ENCODE measurements at places on chromosomes 3 and 15.
A peak's percentile ranks its signal among the peaks of the same experiment; 100 is the strongest.

DNA sequence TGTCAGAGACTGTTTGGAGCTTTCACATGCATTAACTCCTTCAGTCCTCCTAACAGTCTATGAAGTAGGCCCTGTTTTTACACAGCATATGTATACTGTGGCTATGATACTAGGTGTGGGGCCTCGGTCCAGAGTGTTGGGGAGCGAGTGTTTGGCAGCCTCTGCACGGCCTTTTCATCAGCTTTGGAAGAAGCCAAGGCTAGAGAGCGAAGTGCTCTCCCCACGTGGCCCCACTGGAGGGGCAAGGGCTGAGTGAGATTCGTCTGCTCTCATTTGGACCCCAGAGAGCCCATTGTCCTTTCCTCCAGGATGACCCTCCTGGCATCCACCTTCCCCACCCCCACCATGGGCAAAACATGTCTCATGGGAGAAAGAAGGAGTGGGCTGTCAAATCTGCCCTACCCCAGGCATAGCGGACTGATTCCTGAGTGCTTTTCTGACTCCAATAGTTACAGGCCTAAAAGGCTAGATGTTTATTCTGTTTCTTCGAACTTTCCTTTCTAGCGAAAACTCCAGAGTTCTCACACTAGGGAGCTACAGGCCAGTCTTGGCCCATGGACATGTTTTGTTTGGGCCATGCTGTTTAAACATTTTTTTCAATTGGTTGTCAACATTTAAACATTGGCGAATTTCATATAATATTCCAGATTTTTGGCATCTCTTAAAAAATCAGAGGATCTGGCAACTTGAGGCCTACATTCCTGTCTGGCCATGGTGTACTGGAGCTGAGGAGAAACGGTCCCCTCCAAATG is 76.0 kb downstream of the EEFSEC start:
- DNase-seq = no peak

DNA sequence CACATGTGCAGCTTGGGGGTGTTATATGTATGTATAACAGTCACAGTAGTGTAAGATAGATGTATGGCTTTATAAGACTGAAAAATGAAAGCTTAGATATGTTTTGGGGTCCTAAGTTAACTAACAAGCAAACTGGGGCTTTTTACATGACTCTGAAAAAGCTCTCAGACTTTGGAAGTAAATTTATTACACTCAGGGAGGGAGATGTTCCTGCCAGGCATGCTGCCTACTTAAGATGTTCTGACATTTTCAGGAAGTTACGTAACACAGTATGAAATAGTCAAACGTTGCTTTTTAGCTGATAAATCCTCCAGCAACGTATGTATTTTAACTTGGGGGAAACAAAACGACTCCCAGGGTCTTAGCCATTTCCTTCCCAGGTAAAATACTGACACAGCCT is 1.7 kb upstream of the IFT57 start:
- DNase-seq = no peak

DNA sequence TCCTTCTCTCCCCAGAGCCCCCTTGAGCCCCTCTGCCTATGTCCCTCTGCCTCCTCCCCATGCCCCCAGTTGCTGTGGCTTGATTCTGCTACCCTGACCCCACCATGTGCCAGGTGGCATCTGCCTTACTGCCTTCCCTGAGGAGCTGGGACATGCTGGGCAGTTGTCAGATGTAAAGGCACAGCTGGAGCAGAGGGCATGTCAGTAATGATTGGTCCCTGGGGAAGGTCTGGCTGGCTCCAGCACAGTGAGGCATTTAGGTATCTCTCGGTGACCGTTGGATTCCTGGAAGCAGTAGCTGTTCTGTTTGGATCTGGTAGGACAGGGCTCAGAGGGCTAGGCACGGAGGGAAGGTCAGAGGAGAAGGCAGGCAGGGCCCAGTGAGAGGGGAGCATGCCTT is 3.5 kb upstream of the PPCDC start:
- no peak for DNase-seq

GRCh38 chr15:34339946-34340345 is 2.4 kb upstream of the SLC12A6 start:
- no peak for DNase-seq

GRCh38 chr3:127406309-127407025 is 118.6 kb upstream of the PRR20G start:
- DNase-seq = peak; percentile 44

DNA sequence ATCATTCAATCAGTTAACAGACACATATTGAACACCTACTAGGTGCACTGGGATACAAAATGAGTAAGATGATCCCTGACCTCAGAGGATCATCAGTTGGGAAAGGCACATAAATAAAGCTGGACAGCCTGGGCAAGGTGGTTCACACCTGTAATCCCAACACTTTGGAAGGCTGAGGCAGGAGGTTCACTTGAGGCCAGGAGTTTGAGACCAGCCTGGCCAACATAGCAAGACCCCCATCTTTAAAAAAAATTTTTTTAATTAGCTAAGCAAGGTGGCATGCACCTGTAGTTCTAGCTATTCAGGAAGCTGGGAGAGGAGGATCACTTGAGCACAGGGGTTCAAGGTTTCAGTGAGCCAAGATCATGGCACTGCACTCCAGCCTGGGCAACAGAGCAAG is 3.7 kb upstream of the KLHL24 start:
- DNase-seq = no peak

GRCh38 chr15:58566029-58566428 is 134.2 kb downstream of the LIPC start:
- no peak for DNase-seq

DNA sequence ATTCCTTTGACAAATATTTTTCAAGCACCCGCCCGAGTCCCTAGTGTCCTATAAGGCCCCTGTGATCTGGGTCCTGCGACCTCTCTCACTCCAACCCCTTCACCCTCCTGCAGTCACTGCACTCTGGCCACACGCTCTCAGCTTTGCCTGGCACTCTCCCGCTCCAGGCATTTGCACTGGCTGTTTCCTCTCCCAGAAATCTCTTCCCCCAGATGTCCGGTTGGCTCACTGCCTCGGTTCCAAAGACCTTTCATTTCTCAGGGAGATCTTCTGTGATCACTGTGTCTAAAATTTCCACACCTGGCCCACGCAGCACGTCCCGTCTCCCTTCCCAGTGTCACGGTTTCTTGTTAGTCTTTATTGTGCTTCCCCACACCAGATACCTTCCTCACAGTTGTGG is 97.4 kb downstream of the WNT7A start:
- DNase-seq = no peak

GRCh38 chr15:85588677-85589076 is 206.0 kb downstream of the KLHL25 start:
- DNase-seq = no peak

DNA sequence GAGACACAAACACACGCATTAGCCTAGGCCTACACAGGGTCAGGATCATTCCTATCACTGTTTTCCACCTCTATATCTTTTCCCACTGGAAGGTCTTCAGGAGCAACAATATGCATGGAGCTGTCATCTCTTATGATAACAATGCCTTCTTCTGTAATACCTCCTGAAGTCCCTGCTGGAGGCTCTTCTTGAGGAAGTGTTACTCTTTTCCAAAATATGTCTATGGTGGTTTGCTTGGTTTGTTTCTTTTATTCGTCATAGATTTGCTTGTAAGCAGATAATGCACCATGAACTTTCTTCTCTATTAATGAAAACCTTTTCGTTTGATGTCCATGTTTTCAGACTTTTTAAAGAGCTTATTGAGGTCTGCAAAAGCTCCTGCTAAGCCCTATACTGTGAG is 109.3 kb downstream of the GMPS start:
- no peak for DNase-seq

DNA sequence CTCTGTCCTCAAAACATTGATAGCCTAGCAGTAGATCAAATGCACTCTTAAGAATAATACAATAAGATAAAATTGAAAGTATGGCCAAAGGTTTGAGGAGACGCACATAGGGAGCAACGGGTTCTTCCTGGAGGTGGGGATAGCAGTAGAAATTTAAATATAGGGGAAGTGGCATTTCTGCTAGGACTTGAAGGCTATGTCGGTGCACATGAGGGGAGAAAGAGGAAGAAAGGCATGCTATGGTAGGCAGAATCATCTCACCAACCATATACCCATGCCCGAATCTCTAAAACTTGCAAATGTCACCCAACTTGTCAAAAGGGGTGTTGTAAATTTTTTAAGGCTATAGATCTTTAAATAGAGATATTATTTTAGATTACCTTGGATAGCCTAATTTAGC is 735.1 kb upstream of the LMCD1 start:
- DNase-seq = no peak

GRCh38 chr3:105758451-105758850 is 110.4 kb downstream of the CBLB start:
- DNase-seq = no peak

GRCh38 chr3:56763233-56763632 is 38.5 kb downstream of the ARHGEF3 start:
- DNase-seq = no peak

DNA sequence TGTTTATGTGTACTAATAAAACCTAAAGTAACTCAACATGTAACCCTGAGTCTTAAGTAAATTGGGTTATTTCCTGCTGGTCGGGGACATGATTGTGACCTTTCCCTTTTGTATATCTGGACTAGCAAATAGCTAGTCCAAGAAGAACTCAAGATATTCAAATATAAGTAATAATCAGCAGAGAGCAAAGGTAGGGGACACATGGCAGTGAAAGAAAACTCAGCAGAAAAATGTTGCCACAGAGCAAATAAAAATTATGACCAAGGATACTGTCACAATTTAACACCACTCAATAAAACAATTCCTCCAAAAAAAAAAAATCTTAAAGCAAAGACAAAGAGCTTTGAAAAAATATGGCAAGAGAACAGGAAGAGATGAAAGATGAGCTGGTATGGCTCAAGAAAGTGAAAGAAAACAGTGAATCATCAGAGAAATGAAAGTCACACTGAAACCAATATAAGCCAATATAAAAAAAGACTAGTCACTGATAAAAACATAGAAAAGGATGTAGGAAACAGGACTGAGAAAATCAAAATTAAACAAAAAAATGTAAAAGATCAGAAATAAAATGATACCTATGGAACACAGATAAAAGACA is 43.4 kb downstream of the HLTF start:
- DNase-seq = peak; percentile 23

- DNase-seq = peak; percentile 49
Observed at GRCh38 chr3:122458992-122459391, 43.1 kb upstream of the WDR5B start.

DNA sequence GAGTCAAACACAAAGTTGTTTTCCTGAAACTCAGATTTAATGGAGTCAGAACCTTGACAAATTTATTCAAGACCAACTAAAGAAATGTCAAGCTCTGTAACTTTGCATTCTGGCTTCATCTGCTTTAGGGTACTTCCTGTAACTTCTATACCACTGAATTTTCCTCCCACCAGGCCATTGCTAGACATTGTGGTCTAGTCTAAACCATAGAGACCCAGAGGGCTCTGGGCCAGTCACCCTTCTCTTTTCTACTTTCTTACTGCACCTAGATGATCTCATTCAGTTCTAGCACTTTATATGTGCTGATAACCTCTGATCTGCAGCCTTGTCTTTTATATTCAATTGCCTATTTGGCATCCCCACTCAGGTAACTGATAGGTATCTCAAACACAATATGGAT is 2.8 kb upstream of the OR5K1 start:
- DNase-seq = no peak

GRCh38 chr3:110272525-110272924 is 799.1 kb upstream of the NECTIN3 start:
- no peak for DNase-seq

GRCh38 chr3:150357140-150357539 is 51.0 kb upstream of the TSC22D2 start:
- no peak for DNase-seq

DNA sequence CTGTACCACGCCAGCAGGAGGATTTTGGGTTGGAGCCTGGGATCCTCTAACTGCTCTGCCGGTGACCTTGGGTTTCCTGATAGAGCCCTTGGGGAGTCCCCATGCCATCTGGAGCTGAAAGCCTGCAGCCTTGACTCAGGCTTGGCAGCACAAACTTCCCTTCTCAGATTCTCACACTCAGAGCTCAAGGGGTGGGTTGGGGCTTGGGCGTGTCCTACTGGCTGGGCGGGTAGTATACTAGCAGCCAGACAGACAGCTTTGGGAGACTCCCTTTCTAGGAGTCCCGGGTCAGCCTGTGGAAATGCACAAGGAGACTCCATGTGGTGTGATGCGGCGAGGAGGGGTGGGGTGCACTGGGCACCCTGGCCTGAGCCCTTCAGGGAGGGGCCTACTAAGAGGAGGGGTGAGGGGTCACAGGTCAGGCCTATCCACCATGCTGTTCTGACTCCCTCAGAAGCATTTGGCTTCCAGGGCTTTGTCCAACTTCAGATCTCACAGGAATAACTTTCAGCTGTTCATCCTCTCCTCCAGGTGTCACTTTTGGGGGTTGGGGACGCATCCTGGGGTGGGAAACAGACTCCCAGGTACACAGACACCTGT is 21.6 kb upstream of the PLXNA1 start:
- DNase-seq = no peak

GRCh38 chr3:124131580-124131979 is 139.7 kb upstream of the ROPN1 start:
- DNase-seq = no peak

GRCh38 chr3:55296791-55297190 is 190.3 kb downstream of the WNT5A start:
- DNase-seq = no peak

GRCh38 chr3:119604878-119605277 is 7.2 kb downstream of the PLA1A start:
- no peak for DNase-seq

DNA sequence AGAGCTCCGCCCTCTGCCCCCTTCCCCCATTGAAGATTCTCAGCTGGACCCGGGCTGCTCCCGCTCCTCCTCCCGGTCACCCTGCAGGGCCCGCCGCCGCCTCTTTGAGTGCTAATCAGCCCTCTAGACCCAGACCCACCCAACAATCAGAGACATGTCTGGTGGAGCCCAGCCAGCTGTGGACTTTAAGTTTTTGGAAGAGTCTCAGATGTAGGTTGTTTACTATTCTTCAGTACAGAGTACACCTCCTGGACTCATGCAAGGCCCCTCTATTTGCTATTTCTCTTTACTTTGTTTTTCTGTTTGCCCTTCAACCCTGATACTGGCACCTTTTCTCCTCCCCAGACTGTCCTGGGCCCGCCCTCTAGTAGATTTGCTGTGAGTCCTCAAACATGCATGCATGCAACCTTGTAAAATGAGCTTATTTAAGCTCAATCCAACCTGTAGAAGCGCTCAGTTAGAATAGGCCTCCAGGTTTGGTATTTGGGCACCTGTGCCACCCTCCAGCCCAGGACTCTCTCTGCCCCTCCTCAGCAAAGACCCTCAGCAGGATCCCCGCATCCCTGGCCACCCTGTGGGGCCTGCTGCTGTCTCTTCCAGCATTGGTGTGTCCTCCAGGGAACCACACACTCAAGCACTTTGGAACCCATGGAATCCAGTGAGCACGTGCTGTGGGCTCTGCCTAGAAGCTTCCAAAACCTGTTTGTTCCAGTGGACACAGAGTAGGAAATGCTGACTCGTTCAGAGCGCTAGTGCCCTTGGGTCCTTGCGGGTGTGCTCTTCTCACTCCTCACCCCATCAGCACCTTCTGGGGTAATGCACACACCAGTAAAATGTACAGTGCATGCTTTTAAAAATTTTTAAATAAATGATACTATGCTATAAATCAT is 4.6 kb downstream of the PRR23E start:
- DNase-seq = no peak
